ENCODE measurements at places on chromosomes 7 and 10. TPM values are rescaled to one million over a fixed set of nuclear protein-coding genes. Genes with fewer than 3 reads are reported as not detected.

LSM8 gene
- total RNA-seq, result 39.7 TPM

DNA sequence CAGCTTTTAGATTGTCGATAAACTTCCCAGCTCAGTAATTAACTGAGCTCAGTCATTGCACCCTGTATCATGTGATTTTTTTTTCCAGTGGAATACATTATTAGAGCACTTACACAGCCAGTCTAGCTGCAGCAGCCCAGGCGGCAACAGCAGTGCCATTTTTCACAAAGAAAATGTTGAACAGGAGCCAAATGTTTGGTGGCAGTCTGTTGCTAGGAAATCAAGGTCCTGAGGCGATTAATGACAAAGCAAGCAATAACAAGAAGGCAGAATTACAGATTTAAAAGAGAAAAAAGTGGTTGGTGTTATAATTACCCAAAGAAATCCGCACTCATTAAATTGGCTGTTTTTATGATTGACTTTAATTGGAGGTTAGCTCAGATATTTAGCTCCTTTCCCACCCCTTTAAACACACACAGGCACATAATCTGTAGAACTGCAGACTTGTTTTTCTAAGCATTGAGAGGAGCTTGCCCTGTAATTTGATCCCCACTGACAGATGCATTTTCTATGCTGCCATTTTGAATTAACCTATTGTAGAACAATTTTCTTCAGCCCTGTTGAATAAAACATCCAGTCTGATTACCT lies 267.4 kb downstream of the ADK start:
- H3K36me3 ChIP-seq, result peaks cover 7% of the 10 kb centered on the region
- no peaks in the 10 kb centered on the region for H3K27me3 ChIP-seq
- H3K4me1 ChIP-seq, result peaks cover 27% of the 10 kb centered on the region
- H3K4me3 ChIP-seq, result no peak overlapping the region

DNA sequence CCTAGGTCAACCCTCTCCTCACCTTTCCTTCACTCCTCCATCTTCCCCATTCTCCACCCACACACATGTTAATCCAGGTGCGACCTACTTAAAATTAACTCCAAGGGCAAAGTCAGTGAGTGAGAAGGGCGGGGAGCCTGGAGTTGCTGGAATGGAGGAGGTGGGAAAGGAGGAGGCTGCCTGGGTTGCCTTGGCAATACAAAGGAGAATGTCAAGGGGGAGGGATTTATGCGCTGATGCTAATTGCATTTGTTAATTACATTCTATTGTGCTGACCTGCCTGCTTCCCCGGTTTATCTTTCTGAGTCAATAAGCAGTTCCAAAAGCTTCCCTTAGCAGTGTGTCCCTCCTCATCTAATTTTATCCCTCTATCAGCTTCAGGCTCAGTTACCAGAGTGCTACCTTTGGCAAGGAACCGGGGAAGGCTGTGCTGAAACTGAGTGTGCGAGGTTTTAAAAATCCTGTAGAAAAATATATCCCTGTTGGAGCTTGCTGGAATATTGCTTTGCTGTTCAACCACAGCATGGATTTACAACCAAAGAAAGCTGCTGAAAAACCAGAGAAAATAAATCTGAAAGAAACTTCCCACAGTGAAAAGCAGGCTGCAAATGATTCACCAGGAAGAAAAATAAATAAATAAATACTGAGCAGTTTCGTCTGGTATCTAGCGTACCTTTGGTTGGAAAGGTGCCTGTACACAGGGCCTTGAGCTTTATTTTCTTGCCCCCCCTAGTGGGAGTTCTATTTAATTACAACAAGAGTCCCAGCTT lies 113.2 kb upstream of the DGKB start:
- no peaks in the 10 kb centered on the region for H3K27me3 ChIP-seq
- peaks cover 3% of the 10 kb centered on the region for H3K4me1 ChIP-seq
- H3K36me3 ChIP-seq, result no peaks in the 10 kb centered on the region
- H3K27ac ChIP-seq, result no peak overlapping the region
- peak; percentile 46 for DNase-seq
- no peak overlapping the region for H3K4me3 ChIP-seq

- no peak for DNase-seq
- H3K4me3 ChIP-seq, result no peak overlapping the region
- peaks cover 3% of the 10 kb centered on the region for H3K36me3 ChIP-seq
- H3K4me1 ChIP-seq, result peaks cover 47% of the 10 kb centered on the region
- H3K27me3 ChIP-seq, result peaks cover 11% of the 10 kb centered on the region
Measured at GRCh38 chr10:119516381-119517234, 25.9 kb downstream of the RGS10 start.

GRCh38 chr10:11587722-11588259 lies 23.7 kb downstream of the USP6NL start:
- DNase-seq, result no peak
- peaks cover 6% of the 10 kb centered on the region for H3K36me3 ChIP-seq
- no peak overlapping the region for H3K27ac ChIP-seq
- peaks cover 7% of the 10 kb centered on the region for H3K4me1 ChIP-seq
- H3K4me3 ChIP-seq, result no peak overlapping the region
- no peaks in the 10 kb centered on the region for H3K27me3 ChIP-seq
